Fibroblast of skin of scalp (primary cell): ENCODE measurements at places on chromosomes 4 and X.
A peak's percentile ranks its signal among the peaks of the same experiment; 100 is the strongest.

GRCh38 chr4:184812199-184812542, 13.6 kb downstream of the ACSL1 start:
- no peak for DNase-seq

DNA sequence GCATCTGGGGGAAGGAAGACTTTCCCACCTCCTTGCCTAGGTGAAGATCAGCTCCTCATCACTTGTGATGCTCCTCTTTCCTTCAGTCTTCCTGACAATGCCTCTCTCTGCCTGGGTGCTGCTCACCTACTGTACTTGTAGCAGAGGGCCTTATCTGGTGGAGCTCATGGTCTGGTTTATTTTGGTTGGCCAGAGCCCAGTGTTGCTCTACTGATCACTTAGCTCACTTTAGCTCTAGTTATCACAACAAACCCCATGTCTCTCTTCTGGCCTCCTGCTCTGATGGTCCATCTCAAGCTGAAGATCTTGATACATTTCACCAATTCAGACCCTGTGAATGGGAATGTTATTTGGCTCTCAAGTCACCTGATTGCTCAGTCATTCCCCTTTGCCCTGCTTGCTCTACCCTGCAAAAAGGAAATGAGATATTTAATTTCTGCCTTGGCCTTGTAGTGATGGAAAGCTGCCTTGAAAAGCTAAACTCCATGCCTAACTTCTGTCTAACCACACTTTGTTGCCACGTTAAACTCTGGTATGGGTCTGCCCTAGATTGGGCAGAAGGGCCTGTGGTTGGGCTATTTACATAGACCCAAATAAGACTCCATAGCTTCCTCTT, 30.3 kb upstream of the ADH1C start:
- DNase-seq: peak; percentile 12

GRCh38 chrX:104173841-104174240, 7.6 kb downstream of the FAM199X start:
- DNase-seq: no peak

DNA sequence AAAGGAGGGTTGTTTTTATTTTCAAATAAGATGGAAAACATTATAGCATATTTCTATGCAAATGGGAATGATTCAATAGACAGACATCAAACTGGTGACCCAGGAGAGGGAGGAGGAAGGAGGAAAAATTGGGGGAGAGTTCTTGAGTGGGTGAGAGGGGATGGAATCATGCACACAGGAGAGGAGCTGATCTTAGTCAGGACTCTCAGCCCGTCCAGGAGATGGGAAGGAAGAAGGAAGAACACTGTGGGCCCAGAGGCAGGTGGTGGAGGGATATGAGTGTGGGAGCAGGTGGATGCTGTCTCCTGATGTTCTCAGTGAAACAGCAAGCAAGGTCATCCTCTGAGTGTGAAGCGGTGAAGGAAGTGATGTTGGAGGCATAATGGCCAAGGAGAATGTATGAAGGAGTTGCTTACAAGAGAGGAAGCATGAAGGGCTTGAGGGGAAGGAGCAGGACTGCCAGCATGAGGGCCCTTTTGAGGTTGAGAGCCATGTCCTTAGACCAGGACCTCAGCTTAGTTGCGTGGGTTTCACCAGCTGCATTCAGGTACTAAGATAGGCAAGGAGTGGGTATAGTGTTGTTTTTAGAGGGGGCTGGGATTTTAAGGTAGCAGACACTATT, 161.7 kb upstream of the NAP1L5 start:
- no peak for DNase-seq

GRCh38 chrX:38232079-38232686, 11.5 kb upstream of the SRPX start:
- DNase-seq: peak; percentile 48
